Left lung (tissue), 14 donors: ENCODE measurements at places on chromosomes 1 and 21. TPM values are rescaled to one million over a fixed set of nuclear protein-coding genes. Genes with fewer than 3 reads are reported as not detected.

FOXO6 gene
- 0.63 TPM for total RNA-seq

HAO2 gene
- not detected for total RNA-seq

OPRD1 gene
- total RNA-seq = not detected

YOD1 gene
- total RNA-seq = 7.3 TPM

FALEC gene
- not detected for total RNA-seq

RAB25 gene
- 148 TPM for total RNA-seq

OSCP1 gene
- total RNA-seq = 9.3 TPM

ISG15 gene
- total RNA-seq = 90.0 TPM

DNA sequence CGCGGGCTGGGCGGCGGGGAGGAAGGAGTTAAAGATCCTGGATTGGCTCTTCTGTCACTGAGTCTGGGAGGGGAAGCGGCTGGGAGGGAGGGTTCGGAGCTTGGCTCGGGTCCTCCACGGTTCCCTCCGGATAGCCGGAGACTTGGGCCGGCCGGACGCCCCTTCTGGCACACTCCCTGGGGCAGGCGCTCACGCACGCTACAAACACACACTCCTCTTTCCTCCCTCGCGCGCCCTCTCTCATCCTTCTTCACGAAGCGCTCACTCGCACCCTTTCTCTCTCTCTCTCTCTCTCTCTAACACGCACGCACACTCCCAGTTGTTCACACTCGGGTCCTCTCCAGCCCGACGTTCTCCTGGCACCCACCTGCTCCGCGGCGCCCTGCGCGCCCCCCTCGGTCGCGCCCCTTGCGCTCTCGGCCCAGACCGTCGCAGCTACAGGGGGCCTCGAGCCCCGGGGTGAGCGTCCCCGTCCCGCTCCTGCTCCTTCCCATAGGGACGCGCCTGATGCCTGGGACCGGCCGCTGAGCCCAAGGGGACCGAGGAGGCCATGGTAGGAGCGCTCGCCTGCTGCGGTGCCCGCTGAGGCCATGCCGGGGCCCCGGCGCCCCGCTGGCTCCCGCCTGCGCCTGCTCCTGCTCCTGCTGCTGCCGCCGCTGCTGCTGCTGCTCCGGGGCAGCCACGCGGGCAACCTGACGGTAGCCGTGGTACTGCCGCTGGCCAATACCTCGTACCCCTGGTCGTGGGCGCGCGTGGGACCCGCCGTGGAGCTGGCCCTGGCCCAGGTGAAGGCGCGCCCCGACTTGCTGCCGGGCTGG is at the start of gene NPR1:
NPR1 (plus strand) TSS at position 170 of the 818 bp plus-strand sequence; CDS start at position 591, 421 bp downstream.
- DNase-seq = peak; percentile 55

DNA sequence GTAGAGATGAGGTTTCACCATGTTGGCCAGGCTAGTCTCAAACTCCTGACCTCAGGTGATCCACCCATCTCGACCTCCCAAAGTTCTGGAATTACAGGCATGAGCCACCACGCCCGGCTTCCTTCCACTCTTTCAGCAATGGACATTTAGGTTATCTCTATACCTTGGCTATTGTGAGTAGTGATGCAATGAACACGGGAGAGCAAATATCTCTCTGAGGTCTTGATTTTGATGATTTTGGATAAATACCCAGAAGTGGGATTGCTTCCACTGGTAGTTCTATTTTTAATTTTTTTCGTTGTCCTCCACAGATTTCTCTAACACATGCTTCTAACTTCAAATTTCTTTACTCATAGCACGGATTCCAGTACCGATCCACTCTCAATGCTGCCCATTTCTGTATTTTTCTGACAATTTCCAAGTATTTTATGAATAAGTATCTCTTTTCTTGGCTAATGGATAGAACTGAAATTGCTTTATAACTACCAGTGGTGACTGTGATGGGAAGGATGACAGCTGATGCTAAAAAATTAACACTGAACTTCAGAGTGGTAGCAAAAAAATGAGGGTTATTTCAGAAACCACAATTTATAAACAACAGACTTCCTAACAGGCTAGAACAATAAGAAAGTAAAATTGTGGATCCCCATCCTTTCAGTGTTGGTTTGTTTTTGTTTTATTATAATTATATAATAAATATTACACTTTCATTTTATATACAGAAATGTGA is 327.5 kb upstream of the RUNX1 start:
- no peak for DNase-seq

DNA sequence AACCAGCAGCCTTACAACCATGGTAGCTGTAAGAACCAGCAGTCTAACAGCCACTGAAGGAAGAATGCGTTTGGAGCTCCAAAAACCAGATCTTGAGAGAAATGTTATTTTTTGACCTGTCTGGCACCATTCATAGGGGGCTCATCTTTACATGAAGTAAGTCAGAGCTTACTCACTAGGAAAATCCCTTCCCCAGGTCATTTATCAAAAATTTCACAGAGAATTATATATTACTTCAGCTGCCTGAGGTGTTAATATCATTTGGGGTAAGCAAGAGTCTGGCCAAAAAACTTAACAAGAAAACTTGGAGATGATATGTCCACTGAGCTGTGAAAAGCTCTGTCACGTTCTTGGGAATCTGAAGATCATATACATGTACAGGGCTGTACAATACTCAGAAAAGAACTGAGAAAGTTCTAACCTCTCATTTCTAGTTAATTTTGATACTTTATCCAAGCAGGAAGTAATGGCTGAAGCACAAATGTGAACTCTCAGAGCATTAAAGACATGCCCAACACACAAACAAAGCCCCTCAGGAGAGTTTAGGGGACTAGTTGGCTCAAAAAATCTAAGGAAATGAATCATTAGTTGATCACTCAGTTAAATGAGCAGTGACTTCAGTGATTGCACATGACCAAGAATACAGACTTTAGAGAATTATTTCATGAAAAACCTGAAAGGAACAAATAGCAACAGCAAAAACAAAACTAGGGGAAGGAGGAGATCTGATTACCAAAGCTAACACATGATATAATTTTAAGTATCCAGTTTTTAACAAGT is 681.1 kb downstream of the LTN1 start:
- no peak for DNase-seq

DNA sequence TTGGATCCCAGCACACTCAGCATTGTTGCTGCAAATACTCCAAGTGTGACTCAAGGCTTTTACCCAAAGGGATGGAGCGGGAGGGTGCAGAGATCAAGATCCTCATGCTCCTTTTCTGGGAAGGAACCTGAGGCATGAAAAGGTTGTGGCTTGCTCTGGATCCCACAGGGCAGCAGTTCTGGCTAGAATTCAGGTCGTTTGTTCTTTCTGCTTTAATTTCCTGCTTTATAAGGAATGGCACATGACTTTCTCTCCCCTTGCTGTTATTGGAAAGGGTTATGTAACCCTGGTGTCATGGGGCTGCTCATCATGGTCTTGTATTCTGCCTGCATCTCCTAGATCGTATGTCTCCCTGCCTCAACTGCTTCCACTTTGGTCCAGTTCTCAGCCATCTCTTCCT is 101.6 kb downstream of the NOS1AP start:
- no peak for DNase-seq

DNA sequence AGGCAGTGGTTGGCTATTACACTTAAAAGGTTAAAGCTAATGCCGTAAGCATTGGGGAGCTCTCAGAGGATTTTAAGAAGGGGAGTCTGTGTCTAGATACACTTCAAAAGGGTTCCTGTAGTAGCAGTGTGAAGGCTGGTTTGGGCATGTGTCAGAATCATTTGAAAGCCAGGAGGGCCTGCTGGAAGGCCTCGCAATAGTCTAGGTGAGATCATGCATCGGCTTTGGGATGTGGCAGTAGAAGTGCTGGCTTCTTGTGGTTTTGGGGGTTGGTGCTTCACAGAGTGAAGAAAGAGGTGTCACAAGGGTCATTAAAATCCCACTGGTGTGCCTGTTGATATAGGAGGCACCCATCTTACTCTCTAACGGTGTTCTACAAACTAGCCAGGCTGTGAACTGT is 85.7 kb downstream of the ST6GALNAC3 start:
- no peak for DNase-seq

- DNase-seq = peak; percentile 88
Observed at GRCh38 chr1:43978551-43979260, at the start of gene B4GALT2. Gene B4GALT2 (plus strand): TSS chr1:43979210. CDS start chr1:43981161, 1,951 bp downstream.

- DNase-seq = no peak
Observed at GRCh38 chr1:30758785-30759380, 1.3 kb upstream of the LAPTM5 start.

- DNase-seq = peak; percentile 18
Observed at GRCh38 chr1:187537936-187538335, 709.2 kb downstream of the PLA2G4A start.

DNA sequence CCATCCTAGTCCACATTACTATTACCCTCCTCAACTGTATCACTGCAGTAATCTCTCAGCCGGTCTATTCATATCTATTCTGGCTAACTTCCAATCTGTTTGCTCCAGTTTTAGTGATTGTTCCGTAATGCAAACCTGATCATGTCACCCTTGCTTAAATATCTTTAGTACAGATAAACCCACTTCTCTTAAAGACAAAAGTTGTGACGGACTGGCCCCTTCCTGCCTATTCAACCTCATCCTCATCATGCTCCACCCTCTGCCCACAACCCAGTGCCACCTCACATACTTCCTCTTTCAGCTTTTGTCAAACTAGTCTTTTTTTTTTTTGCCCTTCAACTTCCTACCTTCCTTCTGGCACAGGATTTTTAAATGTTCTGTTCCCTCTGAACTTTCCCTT is 2.8 kb upstream of the C1orf162 start:
- no peak for DNase-seq

GRCh38 chr1:205355075-205355453 is 1.7 kb downstream of the KLHDC8A start:
- no peak for DNase-seq

DNA sequence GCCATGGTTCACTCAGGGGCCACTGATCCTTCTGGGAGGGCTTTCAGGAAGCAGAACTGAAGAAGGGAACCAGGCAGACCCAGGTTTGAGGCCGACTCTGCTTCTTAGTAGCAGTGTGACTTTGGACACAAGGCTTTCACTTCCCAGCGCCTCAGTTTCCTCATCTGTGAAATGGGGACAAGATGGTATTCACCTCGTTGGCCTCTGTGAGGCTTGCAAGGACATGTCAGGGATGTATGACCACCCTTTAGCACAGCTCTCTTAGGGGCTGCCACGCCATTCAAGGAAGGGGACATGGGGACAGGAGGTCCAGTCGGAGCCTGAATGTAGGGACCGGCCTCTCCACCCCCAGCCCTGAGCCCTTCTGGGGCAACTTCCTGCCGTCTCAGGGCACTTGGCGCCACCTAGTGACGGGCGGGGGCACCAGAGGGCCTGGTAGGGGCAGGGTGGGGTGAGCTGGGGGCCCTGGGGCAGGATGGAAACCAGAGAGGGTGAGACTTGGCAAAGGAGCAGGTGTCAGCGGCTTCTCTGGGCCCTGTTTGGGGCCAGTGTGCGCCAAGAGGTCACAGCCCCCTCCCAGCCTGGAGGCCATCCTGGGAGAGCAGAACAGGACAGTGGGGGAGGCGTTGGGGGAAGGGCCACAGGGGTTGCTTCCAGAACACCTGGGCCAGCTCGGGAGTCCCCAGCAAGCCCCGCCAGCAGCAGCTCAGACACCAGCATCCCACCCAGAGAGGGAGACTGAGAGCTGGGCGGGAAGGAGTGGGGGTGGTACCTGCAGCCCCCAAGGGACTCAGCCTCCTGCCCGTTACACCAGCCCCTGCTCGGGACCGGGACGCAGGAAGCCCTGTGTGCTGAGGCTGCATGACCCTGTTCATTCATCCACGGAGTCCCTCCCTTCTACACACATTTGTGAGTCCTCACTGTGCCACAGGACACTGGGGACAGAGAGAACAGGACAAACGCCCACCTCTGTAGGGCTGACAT is 102.5 kb upstream of the TARDBP start:
- peak; percentile 55 for DNase-seq

DNA sequence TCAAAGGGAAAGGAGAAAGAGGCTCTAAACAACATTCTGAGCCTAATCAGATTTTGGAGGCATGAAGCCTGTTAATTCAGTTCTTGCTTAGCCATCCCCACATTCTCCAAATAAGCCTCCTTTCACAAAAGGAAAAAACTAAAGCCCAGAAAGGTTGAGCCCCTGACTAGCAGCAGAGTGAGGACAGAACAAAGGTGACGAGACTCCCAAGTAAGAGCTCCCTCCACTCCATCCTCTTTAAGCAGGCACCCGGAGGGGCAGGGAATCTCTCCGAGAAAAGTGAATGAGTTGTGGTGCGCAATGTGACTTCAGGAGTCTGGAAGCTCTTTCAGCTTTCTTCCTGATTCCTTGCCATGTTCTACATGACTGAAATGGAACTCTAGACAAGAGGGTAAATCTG is 43.4 kb upstream of the MYBPHL start:
- DNase-seq = no peak

- DNase-seq = no peak
Observed at GRCh38 chr1:111903148-111903870, 86.2 kb downstream of the KCND3 start.

GRCh38 chr1:33470495-33471012 is 1.9 kb upstream of the ZSCAN20 start:
- DNase-seq = peak; percentile 67

GRCh38 chr1:39973503-39974135 is 18.7 kb downstream of the MFSD2A start:
- peak; percentile 92 for DNase-seq

DNA sequence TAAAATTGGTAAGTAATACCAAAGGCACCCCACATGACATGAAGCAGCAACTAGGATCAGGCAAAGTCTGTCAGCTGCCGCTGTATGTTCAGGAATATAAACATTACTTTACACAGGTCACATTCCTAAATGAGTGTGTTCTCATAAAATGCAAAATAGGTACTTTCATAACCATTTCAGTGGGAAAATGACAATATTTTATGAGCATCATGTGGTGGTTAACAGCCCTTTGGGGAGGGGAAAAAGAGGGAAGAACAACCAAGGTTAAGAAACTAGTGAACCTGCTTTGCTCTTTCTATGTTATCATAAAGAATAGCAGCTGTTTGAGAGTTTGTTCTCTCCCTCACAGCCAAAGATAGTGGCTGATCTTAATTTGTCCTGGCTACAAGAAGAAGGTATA is 105.4 kb upstream of the LBR start:
- no peak for DNase-seq
